ENCODE measurements at places on chromosomes 12 and 14.
A peak's percentile ranks its signal among the peaks of the same experiment; 100 is the strongest.

DNA sequence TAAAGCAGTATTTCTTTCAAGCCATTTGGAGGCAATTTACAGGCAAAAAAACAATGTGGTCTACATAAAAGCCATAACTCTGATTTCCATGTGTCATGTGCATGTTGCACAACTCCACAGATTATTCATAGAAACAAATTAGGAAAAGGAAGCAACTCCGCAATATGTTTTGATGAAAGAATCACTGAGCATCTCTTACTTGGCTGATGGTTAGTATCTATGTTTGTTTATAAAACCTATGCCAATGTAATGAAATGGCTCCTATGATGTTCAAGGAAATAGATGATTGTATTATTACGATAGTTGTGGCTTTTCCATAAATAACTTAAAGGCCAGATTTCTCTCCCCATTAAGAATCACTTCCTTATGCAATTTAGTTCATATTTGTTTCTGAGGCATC lies 373.7 kb downstream of the CCDC91 start:
- DNase-seq = no peak

DNA sequence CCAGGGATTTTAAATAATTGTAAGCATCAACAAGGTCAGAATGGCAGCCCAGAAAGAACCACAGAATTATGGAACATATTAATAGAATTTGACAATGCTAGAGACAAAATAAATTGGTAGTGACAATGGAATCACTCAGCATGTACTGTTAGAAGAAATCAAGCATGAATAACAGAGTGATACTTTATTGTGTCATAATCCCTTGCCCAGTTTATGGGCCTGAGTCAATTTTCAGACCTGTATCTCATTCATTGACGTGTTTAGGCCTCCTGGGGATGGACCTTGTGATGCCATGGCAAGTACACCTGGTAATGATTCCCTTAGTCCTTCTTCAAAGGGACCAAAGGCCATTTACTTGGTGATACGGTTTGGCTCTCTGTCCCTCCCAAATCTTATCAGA lies 12.8 kb upstream of the CCDC91 start:
- DNase-seq = no peak

DNA sequence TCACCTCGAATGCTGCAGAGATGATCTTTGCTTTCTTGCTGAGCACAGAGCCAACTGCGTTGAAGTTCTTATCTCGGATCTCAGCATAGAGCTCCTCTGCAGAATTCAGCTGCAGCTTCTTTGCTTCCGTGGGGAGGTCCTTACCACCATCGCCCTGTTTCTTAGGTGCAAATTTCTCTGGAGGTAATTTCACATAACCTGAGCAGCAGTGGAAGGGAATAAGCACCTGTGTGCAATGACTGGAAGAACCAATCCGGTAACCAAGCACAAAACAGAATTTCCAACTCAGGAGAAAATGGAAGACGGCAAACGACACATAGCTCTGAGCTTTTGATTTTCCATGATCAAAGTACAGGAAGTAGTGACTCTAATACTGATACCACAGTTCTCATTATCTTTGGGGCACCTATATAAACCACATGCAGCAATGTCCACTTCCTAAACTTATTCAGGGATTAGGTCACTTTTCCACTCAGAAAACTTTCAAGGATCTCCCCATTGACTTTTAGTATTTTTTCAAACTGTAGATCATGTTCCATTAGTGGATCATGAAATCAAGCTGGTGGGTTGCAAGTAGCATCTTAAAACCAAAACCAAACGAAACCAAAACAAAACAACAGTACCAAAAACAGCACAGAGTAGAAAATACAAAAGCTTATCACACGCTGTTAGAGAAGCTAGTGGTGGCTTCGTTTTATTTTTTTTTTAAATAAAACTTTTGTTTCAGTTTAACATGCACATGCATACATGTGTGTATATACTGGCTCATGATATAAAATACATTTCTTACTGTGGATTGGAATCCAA lies 18.9 kb upstream of the DIABLO start:
- DNase-seq = no peak

DNA sequence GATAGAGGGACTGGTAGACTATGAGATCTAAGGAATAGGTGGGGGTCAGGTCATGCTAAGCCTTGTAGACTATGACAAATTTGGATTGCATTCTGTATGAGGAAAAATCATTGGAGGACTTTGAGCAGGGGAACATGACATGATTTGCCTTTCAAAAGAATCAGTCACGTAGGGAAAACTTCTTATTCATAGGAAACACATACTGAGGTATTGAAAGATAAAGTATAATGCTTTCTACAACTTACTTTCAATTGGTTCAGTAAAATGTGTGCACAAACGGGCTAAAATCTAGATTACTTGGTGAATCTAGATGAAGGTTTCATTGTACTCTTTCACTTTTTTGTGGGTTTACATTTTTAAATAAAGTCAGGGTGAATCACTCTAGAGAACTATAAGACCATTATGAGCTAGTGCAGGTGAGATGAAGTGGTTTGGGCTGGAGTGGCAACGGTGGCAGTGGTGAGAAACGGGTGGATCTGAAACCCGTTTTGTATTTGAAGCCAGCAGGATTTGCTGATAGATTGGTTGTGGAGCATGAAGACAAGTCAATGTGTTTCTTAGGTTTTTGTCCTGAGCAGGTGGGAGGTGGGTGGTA lies 6.7 kb downstream of the BBS10 start:
- DNase-seq = no peak

DNA sequence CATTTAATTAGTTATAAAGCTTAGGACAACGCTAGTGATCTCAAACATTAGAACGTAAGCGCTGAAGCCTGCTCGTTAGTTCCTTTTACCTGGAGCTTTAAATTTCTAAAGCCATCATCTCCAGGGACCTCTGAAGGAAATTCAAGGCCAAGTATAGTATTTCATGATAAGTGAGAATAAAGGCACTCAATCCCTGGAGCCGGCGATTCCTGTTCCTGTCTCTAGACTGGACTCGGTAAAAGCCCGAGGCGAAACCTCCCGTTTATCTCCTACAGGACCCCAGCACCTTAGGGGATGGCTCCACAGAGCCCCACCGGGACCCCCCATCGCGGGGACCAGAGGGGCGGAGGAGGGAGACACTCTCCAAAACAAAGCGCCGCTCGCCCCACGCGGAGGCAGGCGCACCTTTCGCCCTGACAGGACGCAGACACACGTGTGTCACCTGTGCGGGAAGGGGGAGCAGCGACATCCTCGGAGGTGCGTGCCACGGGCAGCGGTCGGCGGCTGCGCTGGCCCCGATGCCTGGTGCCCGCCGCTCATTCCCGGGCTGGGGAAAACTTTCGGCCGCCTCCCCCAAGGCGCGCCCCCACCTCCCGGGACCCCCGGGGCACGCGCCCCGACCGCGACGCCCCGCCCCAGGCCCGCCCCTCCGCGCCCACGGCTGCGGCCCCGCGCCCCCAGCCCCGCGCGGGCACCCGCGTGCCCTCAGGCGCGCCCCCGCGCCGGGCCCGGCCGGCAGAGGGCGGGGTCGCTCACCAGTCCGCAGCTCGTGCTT lies 678 bp downstream of the RPS6KA5 start:
- peak; percentile 11 for DNase-seq

- no peak for DNase-seq
Measured at GRCh38 chr14:99513946-99514551, 32.8 kb downstream of the CCNK start.

DNA sequence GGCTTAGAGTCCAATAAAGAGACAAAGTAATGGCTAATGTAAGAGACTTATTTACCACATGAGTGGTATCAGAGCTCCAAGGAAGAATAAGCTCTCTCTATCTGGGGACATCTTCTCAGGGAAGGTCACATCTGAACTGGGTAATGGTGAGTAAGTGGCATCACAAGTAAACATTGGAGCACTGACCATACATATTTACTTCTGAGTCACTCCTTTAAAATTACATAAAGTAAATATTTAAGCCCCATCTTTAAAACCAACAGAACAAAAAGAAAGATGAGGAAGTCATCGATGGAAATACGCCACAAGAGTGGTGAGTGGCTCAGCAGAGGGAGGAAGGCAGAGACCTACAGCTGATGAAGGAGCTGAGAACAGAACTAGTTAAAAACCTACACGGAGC lies 159.9 kb downstream of the DUSP6 start:
- DNase-seq = no peak

- DNase-seq = no peak
Measured at GRCh38 chr14:48747561-48748089, 838.6 kb downstream of the RPS29 start.

DNA sequence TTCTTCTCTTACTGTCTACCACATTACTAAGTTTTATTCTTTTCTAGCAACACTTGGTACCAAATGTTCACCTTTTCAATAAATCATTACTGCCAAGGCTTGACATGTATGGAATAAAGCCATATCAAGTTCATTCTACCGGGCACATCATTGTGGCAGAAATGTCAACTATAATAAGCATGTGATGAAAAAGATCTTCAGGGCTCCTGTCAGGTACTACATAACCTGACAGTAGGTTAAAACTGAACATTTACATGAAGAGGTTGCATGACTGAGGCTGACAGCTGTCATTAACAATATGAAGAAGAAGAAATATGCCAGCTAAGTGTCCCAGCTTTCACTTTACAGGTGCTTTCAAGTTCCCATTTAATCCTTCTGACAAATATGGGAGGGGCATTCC lies 178.9 kb downstream of the KCNH5 start:
- no peak for DNase-seq

GRCh38 chr14:95808371-95808770 lies 68.3 kb upstream of the TUNAR start:
- DNase-seq = no peak

GRCh38 chr12:51496895-51497294 lies 72.3 kb downstream of the SLC4A8 start:
- no peak for DNase-seq

GRCh38 chr12:114655934-114656749 lies 27.8 kb downstream of the TBX3 start:
- DNase-seq = no peak

- no peak for DNase-seq
Measured at GRCh38 chr14:29955087-29955486, 27.4 kb upstream of the PRKD1 start.

GRCh38 chr14:102085948-102086708 lies 716 bp downstream of the HSP90AA1 start:
- peak; percentile 28 for DNase-seq

GRCh38 chr12:113208041-113208934 lies 13.0 kb upstream of the TPCN1 start:
- DNase-seq = no peak

DNA sequence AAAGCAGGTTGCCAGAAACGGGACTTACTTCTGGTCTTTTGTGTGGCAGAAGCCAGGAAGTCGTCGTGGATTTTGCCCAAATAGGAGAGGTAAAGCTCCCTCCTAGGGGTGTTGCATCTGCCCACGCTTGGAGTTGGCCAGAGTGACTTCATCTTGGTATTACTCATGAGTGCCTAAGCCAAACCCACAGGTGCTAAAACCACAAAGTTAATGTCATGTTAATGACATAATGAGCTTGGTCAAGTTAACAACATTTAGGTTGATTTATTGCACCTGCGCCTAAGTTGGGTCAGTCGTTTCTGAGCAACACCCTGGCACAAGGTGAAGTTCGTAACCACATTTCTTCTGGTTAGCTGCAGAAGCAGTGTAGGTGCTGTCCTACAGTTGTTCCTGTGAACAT lies 225.2 kb downstream of the FUT8 start:
- DNase-seq = no peak

DNA sequence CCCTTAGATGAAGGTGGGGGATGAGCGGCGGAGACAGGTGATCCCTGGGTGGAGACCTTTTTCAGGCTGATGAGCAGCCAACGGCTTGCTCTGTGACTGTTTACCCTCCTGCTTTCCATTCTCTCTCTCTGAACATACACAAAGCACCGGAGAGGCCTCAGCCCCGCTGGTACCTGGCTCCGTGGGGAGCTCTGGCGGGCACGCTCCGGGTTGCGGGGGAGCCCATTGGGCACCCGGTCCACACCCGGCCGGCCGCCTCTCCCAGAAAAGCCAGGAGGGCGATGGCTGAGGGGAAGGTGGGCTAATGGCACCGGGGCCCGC lies 545 bp downstream of the SMARCC2 start:
- no peak for DNase-seq

DNA sequence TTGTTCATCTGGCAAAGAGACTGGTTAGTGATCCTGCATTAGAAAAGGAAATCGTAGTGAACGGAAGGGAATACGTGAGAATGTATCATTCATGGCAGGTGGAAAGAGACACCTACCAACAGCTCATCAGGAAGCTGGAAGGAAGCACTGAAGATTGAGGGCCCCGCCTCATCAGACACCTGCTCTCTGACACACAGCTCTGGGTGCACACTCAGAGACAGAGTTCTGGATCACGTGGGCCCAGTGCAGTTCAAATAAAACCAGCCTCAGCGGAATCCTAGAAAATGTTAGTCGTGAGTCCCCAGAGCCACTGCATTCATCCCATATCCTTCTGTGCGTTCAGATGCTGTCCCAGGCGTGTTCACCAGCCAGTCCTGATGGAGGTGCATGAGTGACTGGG lies 129.7 kb downstream of the GLT1D1 start:
- no peak for DNase-seq

DNA sequence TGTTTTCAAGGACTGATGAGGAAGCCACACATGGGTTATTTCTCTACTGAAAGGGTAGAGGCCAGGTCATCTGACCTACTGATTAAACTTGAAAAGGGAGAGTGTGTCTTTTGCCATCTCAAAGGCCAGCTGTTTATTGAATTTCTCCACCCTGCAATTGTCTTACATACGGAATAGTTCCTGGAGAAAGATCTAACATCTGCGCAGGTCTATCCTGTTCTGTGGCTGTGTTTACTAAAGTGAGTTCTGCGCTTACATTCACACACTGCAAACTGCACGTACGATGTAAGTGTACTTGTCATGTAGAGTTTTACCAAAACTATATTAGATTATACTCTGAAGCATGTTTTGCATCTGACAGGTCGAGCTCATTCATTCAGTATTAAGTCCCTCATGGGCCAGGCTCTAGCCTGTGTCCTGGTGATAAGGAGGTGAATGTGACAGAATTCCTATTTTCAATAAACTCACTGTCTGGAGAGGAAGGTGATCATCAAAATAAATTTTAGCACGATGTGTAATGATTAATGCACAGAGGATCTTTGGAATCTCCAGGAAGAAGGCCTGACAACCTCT lies 96.6 kb downstream of the PRKCH start:
- DNase-seq = no peak

DNA sequence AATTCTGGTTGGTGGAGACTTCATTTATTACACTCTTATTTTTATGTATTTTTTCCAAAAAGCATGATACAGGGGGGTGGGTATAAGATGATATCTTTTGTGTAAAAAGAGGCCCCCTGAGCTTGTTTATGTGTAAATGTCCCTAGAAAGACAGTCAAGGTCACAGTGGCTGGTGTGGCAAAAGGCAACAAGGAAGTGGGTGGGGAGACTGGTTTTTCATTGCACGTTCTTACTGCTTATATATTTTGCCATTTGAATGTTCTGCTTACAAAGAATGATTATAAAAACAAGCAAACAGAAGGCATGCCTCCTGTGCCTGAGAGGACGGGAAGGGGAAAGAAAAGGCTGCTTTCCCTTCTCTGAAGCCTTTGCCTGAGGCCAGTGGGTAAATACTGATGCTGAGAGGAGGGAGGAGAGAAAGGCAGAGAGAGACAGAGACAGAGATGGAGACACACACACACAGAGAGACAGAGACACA lies 24.1 kb upstream of the ADIPOR2 start:
- DNase-seq = no peak
